T-helper 17 cell (primary cell): ENCODE measurements at places on chromosomes 3 and 15.

DNA sequence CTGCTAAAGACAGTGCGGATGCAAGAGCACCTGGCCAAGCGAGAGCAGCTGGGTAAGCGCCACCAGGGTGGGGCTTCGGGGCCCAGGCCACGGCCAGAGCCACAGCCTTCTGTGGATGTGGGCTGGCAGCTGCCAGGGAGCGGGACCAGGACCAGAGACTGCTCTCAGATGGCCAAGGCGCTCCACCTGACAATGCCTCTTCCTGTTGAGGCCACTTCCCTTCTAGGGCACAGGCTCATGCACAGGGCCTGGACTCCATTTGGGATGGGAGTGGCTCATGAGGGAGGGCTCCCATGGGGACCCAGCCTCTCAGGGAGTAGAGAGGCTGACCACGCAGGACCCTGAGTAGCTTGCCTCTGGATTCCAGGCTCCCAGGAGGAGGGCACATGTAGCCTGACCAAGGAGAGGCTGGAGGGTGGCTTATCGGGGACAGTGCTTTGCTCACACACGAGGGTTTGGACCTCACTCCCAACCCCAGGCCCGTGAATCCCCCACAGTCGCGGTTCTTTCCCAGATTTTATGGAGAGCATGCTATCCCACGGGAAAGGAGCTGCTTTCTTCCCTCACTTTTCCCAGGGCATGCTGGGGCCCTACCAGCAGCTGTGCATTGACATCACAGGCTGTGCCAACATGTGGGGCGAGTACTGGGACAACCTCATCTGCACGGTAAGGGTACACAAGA is 25.1 kb downstream of the ACAA1 start:
- no peak overlapping the region for H3K4me3 ChIP-seq
- no peaks in the 10 kb centered on the region for H3K27me3 ChIP-seq
- H3K4me1 ChIP-seq: peaks cover 5% of the 10 kb centered on the region
- DNase-seq: no peak
- no peak overlapping the region for H3K27ac ChIP-seq

- no peak for DNase-seq
- H3K36me3 ChIP-seq: no peaks in the 10 kb centered on the region
- no peaks in the 10 kb centered on the region for H3K4me1 ChIP-seq
- no peaks in the 10 kb centered on the region for H3K27me3 ChIP-seq
- no peak overlapping the region for H3K27ac ChIP-seq
Observed at GRCh38 chr3:85455561-85456200, 496.9 kb downstream of the CADM2 start.

GRCh38 chr3:140500473-140500872 is 177.4 kb upstream of the TRIM42 start:
- no peaks in the 10 kb centered on the region for H3K27me3 ChIP-seq
- no peaks in the 10 kb centered on the region for H3K4me1 ChIP-seq
- DNase-seq: no peak
- no peak overlapping the region for H3K4me3 ChIP-seq
- H3K36me3 ChIP-seq: no peaks in the 10 kb centered on the region

GRCh38 chr3:185152410-185153170 is at the start of gene C3orf70:
TSS of gene C3orf70 (minus strand) at chr3:185153060. CDS start at chr3:185152823, 237 bp downstream.
- no peak within 1 kb of the TSS for H3K27ac ChIP-seq
- peaks cover 2% of the 10 kb centered on the region for H3K36me3 ChIP-seq
- no peak for DNase-seq
- peaks cover 5% of the 10 kb centered on the region for H3K4me1 ChIP-seq
- peaks cover 38% of the 10 kb centered on the region for H3K27me3 ChIP-seq
- peak within 1 kb of the TSS; percentile 76 for H3K4me3 ChIP-seq

DNA sequence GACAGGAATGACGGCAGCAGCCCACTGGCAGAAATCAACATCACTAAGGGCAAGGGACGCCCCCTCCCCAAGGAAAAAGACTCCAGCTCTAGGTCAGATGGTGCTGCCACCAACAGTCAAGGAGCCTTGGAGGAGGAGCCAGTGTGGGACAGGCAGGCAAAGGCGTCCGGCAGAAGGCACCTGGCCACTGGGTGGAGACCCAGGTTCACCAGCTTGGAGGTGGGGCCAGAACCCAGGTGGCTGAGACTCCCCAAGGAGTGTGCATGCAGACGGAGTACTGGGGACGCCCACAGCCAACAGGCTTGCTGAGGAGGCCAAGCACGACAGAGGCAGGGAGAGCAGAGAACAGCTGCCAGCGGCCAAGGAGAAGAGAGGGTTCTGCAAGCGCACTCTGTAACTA is 35.2 kb downstream of the PTPN23 start:
- peaks cover 10% of the 10 kb centered on the region for H3K4me1 ChIP-seq
- no peaks in the 10 kb centered on the region for H3K27me3 ChIP-seq
- H3K27ac ChIP-seq: peak overlapping the region; percentile 86
- peaks cover 6% of the 10 kb centered on the region for H3K36me3 ChIP-seq
- no peak overlapping the region for H3K4me3 ChIP-seq

GRCh38 chr15:83709241-83709640 is 55.3 kb downstream of the ADAMTSL3 start:
- H3K27me3 ChIP-seq: peaks cover 13% of the 10 kb centered on the region
- no peaks in the 10 kb centered on the region for H3K4me1 ChIP-seq
- H3K36me3 ChIP-seq: no peaks in the 10 kb centered on the region
- no peak for DNase-seq
- no peak overlapping the region for H3K27ac ChIP-seq
- no peak overlapping the region for H3K4me3 ChIP-seq

GRCh38 chr15:77002954-77003912 is 8.3 kb downstream of the PSTPIP1 start:
- peaks cover 4% of the 10 kb centered on the region for H3K36me3 ChIP-seq
- no peaks in the 10 kb centered on the region for H3K27me3 ChIP-seq
- DNase-seq: peak; percentile 31
- peaks cover 52% of the 10 kb centered on the region for H3K4me1 ChIP-seq
- H3K27ac ChIP-seq: peak overlapping the region; percentile 98

GRCh38 chr15:51366920-51367319 is 25.5 kb downstream of the GLDN start:
- H3K4me1 ChIP-seq: no peaks in the 10 kb centered on the region
- no peak overlapping the region for H3K4me3 ChIP-seq
- peaks cover 9% of the 10 kb centered on the region for H3K27me3 ChIP-seq
- DNase-seq: no peak
- no peaks in the 10 kb centered on the region for H3K36me3 ChIP-seq

DNA sequence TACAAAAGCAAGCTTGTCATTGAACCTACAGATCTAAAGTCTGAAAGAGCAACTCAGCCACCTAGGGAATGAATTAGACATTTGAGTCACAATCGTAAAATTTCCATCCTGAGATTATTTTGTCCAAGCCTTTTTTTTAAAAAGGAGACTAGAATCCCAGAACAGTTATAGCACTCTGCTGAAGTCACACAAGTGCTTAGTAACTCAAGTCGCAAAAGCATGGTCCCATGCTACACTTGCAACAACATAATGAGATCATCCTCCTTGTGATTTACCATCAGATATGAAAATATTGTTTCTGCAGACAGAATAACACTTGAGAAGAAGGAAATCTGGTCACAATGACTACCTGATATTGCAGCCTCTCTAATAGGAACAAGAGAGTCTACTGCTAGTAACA is 106.7 kb downstream of the ZIC4 start:
- H3K27me3 ChIP-seq: no peaks in the 10 kb centered on the region
- no peak for DNase-seq
- no peaks in the 10 kb centered on the region for H3K4me1 ChIP-seq

GRCh38 chr3:168812234-168812633 is 716.5 kb upstream of the GOLIM4 start:
- DNase-seq: no peak
- H3K4me1 ChIP-seq: no peaks in the 10 kb centered on the region
- H3K36me3 ChIP-seq: no peaks in the 10 kb centered on the region
- H3K27ac ChIP-seq: no peak overlapping the region

- peaks cover 3% of the 10 kb centered on the region for H3K4me1 ChIP-seq
- H3K27ac ChIP-seq: no peak overlapping the region
- DNase-seq: no peak
- no peaks in the 10 kb centered on the region for H3K36me3 ChIP-seq
- H3K4me3 ChIP-seq: no peak overlapping the region
Observed at GRCh38 chr15:25486051-25486450, 47.2 kb upstream of the UBE3A start.

GRCh38 chr15:84961114-84961452 is 20.6 kb upstream of the PDE8A start:
- H3K36me3 ChIP-seq: peaks cover 8% of the 10 kb centered on the region
- H3K27ac ChIP-seq: no peak overlapping the region
- peaks cover 5% of the 10 kb centered on the region for H3K4me1 ChIP-seq
- no peak overlapping the region for H3K4me3 ChIP-seq

DNA sequence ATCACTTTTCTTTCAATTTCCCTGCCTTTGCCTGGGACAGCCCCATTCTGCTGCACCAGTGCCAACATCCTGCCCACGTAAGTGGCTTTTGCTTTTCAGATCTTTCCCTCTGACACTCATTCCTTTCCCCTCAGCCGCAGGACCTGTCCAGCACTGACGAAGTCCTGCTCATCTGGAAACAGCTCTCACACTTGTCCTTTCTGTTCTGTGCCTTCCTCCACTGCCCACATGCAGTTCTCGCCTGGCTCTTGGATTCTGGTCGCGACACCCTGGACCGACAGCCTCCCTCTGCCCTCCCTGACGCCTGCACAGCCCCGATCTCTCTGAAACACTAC is 99.7 kb downstream of the ADCY5 start:
- no peak overlapping the region for H3K4me3 ChIP-seq
- no peak overlapping the region for H3K27ac ChIP-seq
- H3K36me3 ChIP-seq: peaks cover 11% of the 10 kb centered on the region
- peaks cover 21% of the 10 kb centered on the region for H3K4me1 ChIP-seq
- DNase-seq: no peak

GRCh38 chr3:11591391-11592282 is 52.1 kb downstream of the VGLL4 start:
- H3K36me3 ChIP-seq: peaks cover 6% of the 10 kb centered on the region
- H3K27ac ChIP-seq: peak overlapping the region; percentile 32

DNA sequence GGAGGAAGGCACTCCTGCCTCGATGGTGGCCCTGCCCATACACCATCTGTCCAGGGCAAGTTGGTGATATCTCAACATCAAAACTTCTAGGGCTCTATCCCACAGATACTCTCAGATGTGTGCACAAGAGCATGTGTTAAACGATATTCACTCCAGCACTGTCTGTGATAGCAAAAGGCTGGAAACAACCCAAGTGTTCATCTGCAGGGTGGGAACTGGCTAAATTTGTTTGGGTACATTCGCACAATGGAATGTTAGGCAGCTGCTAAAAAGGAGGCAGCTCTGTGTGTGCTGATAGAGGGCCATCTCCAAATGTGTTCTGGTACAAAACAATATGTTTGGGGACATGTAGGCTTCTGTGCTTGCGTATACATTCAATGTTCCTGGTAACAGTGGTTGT is 19.8 kb downstream of the IGDCC4 start:
- DNase-seq: no peak
- H3K27me3 ChIP-seq: peaks cover 58% of the 10 kb centered on the region
- H3K27ac ChIP-seq: no peak overlapping the region
- no peaks in the 10 kb centered on the region for H3K36me3 ChIP-seq

DNA sequence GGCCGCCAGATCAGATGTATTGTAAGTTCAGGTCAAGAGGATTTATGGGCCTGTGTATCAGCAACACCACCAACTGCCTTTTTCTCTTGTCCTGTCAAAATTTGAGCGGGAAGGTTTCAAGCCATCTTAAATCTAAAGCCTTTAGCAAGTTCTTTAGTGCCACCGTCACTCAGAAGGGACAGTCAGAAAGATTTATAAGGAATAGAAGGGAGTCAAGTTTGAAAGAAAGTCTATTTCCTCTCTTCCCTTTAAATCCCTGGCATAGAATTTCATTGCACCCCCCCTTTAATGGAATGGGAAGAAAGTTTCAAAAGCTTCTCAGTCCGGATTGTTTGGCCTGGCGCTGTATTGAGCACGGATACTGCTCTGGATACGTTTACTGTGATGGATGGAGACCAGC is 359.4 kb downstream of the FEZF2 start:
- no peaks in the 10 kb centered on the region for H3K36me3 ChIP-seq
- H3K4me1 ChIP-seq: no peaks in the 10 kb centered on the region
- no peak overlapping the region for H3K4me3 ChIP-seq
- no peak for DNase-seq

DNA sequence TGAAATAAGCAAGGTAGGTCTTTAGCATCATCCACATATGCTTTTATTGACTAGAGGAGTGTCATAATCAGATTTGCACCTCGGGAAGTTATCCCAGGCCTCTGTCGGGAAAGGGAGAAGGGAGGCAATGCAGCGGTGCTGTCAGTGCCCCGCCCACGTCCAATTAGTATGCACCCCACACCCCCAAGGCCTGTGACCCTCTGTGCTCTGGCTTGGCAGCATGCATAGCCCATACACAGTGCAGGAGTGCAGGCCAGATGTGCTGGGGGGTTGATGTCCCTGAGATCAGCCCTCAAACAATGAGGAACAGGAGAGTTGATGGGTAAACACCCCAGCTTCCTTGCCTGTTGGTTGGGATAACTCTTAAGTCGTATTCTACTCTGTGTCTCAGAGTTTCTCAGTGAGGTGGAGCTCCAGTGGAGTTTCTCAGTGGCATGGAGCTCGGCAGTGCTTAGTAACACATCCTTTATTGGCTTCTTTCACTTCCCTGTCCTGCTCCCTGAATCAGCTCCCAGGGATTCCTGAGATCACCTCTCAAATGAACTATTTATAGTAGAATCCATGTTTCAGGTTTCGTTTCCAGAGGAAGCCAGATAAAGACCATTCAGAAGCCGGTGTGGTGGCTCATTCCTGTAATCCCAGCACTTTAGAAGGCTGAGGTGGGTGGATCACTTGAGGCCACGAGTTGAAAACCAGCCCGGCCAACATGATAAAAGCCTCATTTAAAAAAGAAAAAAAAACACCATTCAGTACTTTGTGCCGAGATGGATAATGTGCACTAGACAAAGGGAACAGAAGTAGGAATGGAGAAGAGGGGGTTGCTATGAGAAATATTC is 26.7 kb upstream of the NDUFB4 start:
- no peak for DNase-seq
- peaks cover 20% of the 10 kb centered on the region for H3K27me3 ChIP-seq
- H3K27ac ChIP-seq: no peak overlapping the region

DNA sequence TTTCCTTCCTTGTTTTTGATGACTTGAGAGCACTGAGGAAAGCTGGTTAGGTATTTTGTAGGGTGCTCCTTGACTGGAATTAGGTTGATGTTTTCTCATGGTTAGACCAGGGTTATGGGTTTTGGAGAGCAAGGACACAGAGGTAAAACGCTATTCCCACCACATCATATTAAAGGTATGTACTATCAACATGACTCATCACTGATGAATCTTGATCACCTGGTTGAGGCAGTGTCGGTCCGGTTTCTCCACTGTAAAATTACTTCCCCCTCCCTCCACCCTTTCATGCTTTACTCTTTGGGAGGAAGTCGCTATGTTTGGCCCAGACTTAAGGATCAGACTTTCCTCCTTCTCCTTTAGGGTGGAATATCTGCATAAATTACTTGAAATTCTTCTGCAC is 201.6 kb downstream of the EDEM1 start:
- H3K4me3 ChIP-seq: no peak overlapping the region
- peaks cover 35% of the 10 kb centered on the region for H3K27me3 ChIP-seq
- H3K4me1 ChIP-seq: peaks cover 6% of the 10 kb centered on the region
- peaks cover 5% of the 10 kb centered on the region for H3K36me3 ChIP-seq
- H3K27ac ChIP-seq: no peak overlapping the region
- no peak for DNase-seq

- H3K27me3 ChIP-seq: no peaks in the 10 kb centered on the region
- H3K4me3 ChIP-seq: no peak overlapping the region
- H3K27ac ChIP-seq: no peak overlapping the region
- no peak for DNase-seq
Observed at GRCh38 chr3:4311496-4311895, 8.3 kb downstream of the SETMAR start.
